Activated CD4-positive, alpha-beta T cell treated with anti-CD3 and anti-CD28 coated beads for 48 hours (primary cell): ENCODE measurements at places on chromosomes 5 and 9.

DNA sequence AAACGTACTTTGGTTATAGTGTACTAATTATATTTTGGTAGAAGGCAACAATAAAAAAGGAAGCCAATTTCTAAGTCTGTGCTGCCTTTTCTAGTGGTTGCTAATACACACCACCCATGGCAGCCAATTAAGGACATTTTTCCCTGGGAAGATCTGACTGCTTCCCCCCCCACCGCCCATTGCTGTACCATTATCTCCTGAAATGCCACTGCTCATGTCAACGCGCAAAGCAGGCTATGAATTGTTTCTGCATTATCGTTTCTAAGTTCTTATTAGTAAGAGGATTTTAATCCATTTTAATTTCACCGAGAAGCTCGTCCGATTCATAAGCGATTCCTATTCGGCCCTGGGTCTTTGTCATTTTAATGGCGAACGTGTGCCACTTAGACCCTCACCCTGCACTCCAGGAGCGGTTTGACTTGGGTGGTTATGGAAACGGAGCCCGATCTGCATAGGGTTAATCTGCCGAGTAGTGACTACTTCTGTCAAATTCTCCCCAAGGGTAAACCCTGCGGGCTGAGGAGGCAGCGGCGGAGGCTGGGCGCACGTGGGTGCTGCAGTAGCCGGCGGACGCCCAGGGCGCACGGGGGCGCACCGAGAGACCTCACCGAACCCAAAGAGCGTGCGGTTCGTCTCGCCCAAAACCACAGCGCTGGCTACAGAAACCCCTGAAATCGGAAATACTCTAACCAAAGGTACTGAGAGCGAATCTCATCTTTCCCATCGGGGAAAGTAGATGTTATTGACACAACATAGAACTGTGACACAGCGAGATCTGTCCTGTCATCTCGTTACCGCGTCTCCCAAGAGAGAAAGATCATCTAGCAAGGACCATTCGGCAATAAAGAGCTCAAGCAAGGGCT, 55.8 kb upstream of the SHC3 start:
- DNase-seq: peak; percentile 66

- no peak for DNase-seq
Observed at GRCh38 chr9:121652021-121652837, 795 bp downstream of the DAB2IP start.

- no peak for DNase-seq
Observed at GRCh38 chr5:28216939-28217360, 1178.6 kb upstream of the CDH9 start.

- no peak for DNase-seq
Observed at GRCh38 chr5:72605632-72606031, 98.4 kb upstream of the ZNF366 start.

DNA sequence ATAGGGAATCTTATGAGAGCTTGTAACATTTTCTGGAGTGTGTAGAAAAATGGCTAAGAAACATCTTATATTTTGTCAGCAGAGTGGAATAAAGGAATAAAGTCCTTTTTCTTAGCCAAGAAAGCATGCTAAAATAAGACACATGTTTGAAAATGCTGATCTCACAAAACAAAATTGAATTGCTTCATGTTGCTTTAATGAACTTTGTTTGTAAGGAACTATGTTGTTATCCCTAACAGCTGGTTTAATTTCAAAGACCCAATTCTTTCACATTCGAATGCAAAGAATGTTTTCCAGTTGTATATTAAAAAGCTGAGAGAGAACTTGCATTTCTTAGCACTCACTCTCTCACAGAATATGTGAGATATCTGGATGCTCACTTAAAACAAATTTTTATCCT, 107.6 kb downstream of the MUSK start:
- DNase-seq: no peak

- DNase-seq: no peak
Observed at GRCh38 chr5:65946198-65946745, 19.9 kb downstream of the ERBIN start.

GRCh38 chr5:14614490-14614889, 32.9 kb downstream of the OTULINL start:
- DNase-seq: no peak

- DNase-seq: no peak
Observed at GRCh38 chr5:95285409-95285755, 488 bp upstream of the MCTP1 start.

GRCh38 chr9:21965401-21965951, 28.7 kb downstream of the CDKN2A start:
- DNase-seq: peak; percentile 69

- no peak for DNase-seq
Observed at GRCh38 chr9:133916159-133916541, 76.0 kb downstream of the VAV2 start.

- DNase-seq: no peak
Observed at GRCh38 chr9:81844131-81844567, 84.1 kb upstream of the SPATA31D4 start.

- DNase-seq: no peak
Observed at GRCh38 chr5:96714450-96714849, 52.3 kb downstream of the CAST start.

- DNase-seq: peak; percentile 25
Observed at GRCh38 chr5:10538103-10538788, 25.6 kb upstream of the ANKRD33B start.

GRCh38 chr5:145697251-145697990, 137.7 kb downstream of the PRELID2 start:
- peak; percentile 15 for DNase-seq

GRCh38 chr9:121709798-121710197, 58.4 kb downstream of the DAB2IP start:
- DNase-seq: no peak

- no peak for DNase-seq
Observed at GRCh38 chr5:132049093-132049492, 11.4 kb upstream of the IL3 start.

DNA sequence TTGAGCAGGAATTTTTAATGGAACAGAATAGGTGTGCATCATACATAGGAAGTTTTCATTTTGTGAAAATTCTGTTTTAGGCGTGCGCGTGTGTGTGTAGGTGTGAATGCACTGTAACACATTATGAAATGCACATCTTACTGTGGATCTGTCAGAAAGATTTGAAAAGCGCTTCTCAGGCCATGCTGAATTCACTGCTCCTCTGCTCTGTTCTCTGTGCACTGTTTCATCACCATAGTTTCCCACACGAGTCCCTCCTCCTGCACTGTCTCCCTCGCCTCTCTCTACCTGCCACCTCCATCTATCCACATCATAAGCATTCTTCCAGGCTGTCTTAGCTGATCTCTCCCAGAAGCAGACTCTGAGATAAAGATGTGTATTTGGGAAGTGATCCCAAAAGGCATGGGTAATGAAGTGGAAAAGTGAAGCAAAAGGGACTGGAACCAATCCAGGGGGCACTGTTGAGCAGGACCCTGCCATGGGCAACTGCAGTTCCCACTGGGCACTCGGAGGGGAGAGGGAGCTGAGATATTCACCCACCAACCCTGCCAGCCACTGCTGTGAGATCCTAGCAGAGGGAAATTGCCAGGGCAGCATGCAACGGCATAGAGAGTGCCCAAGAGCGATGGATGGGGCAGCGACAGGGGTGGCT, 65.9 kb downstream of the GABBR2 start:
- no peak for DNase-seq

- no peak for DNase-seq
Observed at GRCh38 chr5:133124891-133125290, 73.1 kb downstream of the HSPA4 start.

DNA sequence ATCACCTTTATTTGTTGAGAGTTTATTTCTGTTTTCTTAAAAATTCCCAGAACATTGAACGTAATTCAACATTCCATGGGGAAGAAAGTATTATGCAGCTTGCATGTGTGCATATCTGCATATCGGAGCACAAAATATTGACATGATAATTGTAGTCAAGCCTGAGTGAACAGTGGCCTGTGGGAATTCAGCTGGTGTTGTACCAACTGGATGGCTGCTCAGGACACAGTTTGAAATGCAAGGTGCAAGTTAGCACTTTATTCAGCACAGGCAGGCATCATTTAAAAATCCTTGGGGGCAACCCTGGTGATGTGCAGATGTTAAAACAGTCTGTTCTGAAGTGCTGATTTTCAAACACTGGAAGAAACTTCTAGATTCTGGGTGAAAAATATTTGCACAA, 82.4 kb downstream of the CNTLN start:
- DNase-seq: no peak

GRCh38 chr5:59164041-59164830, 581.4 kb downstream of the RAB3C start:
- no peak for DNase-seq
